ENCODE measurements at places on chromosomes 5 and 9.

DNA sequence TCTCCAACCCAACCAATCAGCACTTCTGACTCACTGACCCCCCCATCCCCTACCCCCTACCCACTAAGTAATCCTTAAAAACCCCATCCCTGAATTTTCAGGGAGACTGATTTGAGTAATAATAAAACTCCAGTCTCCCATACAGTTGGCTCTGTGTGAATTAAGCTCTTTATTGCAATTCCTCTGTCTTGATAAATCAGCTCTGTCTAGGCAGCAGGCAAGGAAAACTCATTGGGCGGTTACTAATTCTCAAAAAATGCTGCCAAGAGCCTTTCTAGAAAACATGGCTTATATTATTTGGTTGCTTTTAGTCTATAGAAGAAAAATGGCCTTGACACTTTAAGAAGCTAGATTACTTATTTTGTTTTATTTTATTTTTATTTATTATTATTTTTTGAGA, 131.7 kb downstream of the SUSD1 start:
- DNase-seq = no peak

DNA sequence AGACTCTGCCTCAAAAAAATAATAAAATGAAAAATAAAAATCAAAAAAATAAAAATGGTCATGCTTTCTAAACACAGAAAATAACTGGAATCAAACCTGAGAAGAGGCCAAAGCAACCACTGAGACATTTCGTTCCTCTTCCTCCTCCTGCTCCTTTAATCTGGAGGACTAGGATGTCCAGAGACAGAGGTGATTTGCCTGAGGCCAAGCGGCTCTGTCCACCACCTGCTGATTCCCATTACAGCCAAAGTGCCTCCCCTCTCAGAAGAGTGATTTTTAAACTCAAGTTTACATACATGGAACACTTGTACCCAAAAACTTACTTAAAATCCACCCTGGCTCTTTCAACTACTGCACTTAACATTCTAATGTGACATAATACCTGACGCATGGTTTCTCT, 65.6 kb downstream of the TLE1 start:
- DNase-seq = no peak

DNA sequence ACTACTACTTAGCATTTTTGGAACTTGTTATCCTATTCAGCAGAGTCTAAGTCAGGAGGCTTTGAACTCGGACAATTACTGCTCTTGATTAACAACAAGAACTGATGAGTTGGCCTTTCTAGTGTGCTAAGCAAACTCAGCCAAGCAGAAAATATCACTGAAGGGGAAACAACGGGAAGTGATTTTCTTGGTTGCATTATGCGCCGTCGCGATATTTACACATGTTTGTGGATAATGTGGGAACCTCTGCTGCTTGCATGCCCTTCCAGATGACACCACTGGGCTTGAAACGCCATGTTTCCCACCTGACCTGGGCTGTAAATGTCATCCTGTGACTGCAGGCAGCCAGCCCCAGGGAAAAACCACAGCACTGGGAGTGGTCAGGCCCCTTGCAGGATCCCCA, 205.5 kb downstream of the PAX5 start:
- no peak for DNase-seq

DNA sequence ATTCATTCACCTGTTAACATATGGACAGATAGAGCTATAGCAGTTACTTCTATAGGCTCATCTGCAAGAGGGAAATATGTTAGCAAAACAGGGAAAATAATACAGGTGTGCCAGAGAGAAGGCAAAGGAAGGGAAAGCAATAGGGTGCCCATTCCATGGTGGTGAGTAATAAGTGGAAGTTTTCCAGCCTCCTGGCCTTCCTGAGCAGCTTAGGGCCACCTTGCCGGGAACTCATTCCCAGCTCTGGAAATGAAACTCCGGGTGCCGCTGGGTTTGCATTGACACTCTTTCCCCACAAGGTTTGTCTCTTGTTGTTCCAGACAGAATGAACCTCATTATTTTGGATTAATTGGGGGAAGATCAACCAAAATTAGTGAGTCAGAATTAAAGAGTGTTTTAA, 58.4 kb downstream of the SLC1A3 start:
- no peak for DNase-seq

DNA sequence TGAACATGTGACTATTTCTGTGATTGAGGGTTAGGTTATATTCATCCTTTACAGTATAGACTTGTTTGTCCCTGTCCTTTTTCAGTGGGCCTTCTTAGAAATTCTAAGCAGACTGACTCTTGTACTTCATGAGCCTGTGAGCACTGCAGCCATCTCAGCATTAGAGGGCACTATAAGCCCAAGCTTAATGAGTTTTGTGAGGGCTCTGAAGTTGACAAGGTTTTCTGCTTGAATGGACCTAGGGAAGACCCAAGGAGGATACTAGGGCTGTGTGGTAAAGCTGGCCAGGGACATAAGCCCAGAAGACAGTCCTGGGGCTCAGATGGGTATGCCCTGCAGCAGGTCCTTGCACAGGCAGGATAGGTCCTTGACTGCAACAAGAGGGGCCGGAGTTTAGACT, 126.5 kb downstream of the MRPS30 start:
- DNase-seq = no peak

- no peak for DNase-seq
Observed at GRCh38 chr5:174533751-174534241, 190.6 kb upstream of the MSX2 start.
